ENCODE measurements at places on chromosomes 3 and 15. TPM values are rescaled to one million over a fixed set of nuclear protein-coding genes. Genes with fewer than 3 reads are reported as not detected.
A peak's percentile ranks its signal among the peaks of the same experiment; 100 is the strongest.

DNA sequence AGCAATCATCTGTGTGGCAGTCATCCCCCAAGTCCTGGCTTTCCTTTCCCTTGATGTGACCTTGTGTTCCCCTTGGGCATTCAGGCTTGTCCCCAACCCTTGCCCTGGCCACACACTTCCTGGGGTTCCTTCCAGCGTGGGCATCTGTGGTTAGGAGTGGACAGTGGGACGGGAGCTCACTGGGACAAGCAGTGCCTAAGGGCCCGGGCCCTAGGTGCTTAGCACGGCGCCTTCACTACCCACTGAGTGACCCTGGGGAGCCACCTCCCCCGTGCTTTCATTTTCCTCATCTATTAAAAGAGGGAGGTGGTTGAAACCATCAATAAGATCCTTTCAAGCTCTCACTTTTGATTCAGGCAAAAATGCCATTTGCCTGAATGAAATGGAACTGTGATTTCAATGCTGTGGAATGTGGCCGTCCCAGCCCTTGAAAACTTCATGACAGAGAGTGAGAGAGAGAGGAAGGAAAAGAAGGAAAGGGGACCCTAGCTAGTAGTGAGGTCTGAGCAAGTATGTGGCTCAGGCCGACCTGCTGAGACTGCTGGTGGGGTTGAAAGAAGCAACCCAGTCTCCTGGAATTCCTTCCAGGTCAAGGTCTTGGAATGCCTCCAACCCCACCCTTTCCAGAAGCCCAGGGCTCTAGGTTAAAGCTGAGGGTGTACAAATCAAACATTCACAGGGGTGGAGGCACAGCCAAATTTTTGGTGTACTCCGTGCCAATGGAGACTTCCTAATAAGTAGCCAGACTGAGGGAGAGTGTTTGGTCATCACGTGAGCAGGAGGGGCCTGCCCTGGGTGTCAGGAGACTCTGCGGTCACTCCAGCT, 302.9 kb downstream of the TLE3 start:
- peak; percentile 78 for DNase-seq

DNA sequence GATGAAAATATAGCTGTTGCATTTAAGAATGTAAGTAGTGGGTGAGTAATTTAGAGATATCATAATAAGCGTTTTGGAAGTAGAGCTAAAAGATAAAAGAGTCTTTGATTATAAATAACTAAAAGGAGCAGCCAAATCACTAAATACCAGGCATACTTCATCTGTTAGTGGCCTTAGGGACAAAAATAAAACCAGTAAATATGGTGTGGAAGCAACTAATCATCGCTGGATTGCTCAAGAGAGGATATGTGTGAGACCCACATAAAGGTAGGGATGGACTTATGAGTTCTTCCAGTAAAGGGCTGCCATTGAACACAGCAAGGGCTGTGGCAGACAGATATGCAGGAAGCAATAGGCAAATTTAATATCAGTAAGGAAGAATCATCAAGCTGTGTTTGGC, 356.2 kb downstream of the CNTN4 start:
- DNase-seq = no peak

DNA sequence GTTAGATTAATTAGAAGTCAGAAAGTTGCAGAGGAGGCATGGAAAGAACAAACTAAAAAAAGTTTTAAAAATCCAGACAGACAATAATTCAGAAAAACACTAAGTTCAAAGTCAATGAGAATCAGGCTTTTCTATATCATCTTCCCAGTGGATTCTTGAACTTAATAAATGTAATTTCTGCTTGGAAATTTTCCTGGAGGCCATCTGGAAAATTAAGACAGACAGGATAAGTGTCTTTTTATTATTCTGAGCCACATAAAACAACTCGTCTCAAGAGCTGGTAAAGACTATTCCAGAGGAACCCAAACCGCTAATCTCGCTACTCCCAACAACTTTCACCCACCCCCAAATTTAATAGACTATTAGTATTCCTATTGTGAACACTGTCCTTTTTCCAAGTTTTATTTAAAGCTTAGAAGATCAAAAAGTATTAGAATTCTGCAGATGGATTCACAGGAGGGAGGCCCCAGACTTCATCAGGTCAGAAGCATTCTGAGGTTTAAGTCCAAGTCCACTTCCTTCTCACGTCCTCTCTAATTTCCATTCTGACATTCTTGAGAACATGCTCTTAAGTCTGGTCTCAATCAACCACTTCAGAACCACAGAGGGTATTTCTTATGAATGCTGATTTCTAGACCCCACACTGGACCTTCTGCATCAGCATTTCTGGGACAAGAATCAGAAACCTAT, 61.3 kb downstream of the ERC2 start:
- no peak for DNase-seq

Gene ASB14
- not detected for polyA plus RNA-seq

DNA sequence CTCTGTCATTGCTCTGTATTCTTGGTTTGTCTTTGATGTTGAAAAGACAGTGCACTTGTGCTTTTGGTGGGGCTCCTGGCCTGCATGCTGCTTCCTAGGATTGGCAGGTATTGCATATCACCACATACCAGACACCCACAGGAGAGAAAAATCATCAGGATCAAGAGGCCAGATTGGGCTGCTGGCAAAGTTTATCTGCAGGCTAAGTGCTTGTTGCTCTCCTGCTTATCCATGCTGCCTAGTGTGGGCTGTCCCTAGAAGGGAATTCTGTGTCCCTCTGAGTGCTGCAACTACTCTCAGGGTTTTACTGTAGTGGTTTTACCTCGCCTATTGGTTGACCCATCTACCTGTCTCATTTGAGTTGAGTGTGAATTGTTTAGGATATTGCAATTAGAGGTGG, 833 bp upstream of the SLC22A13 start:
- no peak for DNase-seq

DNA sequence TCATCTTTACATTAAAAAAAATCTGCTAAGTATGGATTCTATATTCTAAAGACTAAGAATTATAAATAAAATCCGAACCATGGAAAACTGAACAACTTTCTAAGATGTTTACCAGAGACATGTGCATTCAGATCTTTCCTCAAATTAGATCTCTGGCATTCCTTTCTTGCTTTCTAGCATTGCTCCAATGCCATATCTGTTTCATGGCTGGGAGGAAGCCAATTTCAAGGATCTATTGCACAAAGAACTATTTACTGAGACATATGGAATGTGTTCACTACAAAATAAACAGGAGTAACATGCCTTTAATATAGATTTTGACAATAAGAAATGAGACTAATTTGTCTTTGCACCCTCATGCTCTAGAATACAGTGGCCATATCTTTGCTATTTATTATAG, 45.1 kb upstream of the NANOGP8 start:
- no peak for DNase-seq

- DNase-seq = no peak
Measured at GRCh38 chr3:184741798-184742675, 30.2 kb upstream of the MAGEF1 start.

Gene CADM2
- polyA plus RNA-seq = 0.46 TPM

DNA sequence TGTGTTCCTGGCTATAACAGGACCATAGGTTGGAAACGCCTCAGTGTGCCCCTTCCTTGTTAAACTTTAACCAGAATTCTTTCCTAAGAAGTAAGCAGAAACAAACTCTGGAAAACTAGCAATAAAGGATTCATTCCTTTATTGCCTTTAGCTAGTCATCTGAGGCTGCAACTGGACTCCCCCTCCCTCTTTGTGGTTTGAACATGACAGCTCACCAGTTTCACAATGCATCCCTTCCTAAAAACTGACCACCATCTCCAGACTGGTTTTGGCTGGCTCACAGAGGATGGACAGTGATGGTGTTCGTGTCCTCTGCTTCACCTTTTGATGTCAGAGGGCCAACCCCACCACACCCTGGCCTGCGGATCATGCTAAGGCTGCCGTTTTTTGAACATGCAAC, 27.9 kb upstream of the TGFBR2 start:
- DNase-seq = peak; percentile 77

DNA sequence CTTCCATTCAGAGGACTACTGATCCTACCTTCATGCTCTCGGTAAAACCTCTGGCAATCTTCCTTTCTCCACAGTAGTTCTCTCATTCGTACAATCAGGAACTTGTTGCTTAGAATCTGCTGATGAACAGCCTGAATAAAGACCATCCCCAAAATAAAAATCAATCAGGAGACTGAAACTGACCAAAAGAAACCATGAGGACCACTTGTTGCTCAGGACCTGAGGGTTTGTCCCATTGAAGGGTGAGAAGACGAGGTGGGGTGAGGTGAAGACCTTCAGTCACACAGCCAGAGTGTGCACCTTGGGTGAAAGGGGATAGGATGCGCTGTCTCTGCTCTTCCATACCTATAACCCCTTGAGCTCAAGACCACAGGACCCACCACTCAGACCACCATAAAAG, 36.8 kb downstream of the SPINK8 start:
- DNase-seq = no peak

Gene GOLGA6B
- not detected for polyA plus RNA-seq

DNA sequence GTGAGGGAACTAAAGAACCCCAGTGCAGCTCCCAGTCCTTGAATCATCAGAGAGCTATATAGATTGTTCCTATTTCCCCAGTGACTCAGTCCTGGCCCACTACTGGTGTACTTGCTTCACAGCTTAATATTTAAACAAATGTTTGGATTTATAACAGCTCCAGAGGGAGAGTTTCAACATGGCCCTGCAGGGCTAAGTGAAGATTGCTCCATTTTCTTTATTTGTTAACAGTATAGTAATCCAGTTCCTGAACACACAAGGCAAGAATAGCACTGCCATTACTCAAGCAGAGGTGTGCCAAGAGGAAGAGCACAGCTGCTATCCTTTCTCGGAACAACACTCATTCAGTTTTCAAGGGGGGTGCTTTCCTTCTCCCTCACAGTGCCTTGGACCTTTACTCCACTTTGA, 6.5 kb downstream of the SQOR start:
- peak; percentile 89 for DNase-seq

Gene CHRNA7
- polyA plus RNA-seq = 7.8 TPM

Gene TRIM59
- 0.60 TPM for polyA plus RNA-seq

DNA sequence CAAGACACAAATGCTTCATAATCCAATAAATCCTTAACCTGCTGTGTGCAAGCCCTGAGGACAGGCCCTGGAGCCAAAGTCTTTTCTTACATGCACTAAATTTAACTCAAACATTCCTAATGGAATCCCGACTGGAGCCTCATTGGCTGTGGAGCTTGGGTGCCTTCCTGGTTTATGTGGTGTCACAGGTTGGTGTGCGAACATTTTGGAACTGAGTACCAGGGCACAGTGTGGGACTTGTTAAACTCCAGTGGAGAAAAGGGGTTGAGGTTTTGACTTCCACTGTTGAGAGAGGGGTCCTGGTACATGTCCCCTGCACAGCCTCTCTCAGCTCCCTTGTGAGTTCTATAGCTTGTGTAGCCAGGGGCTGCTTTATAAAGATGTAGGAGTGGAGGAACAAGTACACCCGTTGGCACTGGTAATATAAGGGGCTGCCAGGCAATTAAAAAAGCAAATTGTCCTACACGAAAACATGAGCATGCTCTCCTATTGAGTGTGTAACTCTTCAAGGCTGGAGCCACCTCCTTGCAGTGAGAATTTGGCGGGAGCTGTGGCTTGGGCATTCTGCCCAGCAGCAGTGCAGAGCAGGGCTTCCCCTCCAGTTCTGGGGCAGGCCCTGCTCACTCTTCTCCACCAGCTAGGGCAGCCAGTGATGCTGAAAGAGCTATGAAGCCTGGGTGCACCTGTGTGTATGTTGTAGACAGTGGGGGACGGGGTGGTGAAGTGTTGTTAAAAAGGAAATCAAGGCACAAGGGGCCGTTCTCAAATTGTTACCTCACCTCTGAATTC, 218.1 kb downstream of the CLSTN2 start:
- DNase-seq = no peak

Gene CLDN11
- polyA plus RNA-seq = 0.23 TPM

- no peak for DNase-seq
Measured at GRCh38 chr3:97958396-97958795, 13.8 kb downstream of the RIOX2 start.

DNA sequence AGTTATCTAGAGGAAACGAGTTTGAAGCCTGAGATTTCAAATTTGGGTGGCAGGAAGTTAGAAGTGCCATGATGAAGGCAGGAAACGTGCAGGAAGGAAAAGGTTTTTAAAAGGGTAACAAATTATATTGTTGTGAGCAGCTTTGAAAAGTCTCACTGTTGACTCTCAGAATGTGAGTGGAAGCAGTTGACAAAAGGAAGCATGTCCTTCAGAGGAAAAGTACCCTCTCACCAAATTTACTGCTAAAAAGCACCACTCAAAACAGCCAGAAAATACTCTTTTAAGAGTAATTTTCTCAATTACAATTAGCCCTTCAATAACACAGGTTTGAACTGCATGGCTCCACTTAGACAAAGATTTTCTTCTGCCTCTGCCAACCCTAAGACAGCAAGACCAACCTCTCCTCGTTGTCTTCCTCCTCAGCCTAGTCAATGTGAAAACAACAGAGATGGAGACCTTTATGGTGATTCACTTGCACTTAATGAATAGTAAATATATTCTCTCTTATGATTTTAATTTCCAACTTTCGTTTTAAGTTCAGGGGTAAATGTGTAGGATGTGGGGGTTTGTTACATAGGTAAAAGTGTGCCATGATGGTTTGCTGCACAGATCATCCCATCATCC, 117.1 kb upstream of the LIPC start:
- DNase-seq = no peak

Gene LRRC31
- 54.7 TPM for polyA plus RNA-seq

Gene CDHR4
- polyA plus RNA-seq = 0.16 TPM

Gene FBXW12
- not detected for polyA plus RNA-seq

DNA sequence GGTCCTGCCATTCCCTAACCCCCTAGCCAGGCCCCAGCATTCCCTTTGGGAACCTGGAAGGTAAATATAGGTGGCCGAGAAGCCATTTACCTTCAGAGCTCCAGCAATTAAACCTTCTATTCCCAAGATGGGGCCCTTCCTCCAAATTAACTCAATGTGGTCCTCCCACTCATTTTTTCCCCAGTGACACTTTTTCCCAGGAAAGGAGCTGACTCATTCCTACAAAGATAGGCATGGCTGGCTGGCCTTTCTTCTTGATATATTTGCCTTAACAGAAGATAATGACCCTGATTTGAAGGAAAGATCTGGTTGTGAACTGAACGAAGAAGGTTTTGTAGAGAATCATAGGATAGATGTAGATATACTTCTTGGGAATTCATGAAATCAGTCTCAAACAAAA, 279.0 kb upstream of the VEPH1 start:
- DNase-seq = no peak

Gene FAM227B
- 4.8 TPM for polyA plus RNA-seq

Gene SNX33
- 12.7 TPM for polyA plus RNA-seq

Gene MSL2
- 3.6 TPM for polyA plus RNA-seq

Gene LRRC15
- 0.23 TPM for polyA plus RNA-seq

DNA sequence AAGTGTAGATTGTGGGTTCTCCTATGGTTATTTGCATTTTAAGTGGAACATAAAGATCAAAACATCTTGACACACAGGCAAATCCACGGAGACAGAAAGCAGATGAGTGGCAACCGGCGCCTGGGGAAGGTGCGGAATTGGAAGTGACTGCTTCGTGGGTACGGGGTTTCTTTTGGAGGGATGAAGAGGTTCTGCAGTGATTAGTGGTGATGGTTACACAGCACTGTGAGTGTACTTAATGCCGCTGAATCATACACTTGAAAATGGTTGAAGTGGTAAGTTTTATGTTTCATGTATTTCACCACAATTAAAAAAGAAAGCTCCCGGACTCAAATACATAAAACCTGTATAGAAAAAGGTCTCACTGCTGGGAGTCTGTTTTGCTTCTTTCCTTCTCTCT, 18.5 kb upstream of the VPS33B start:
- no peak for DNase-seq

All from sigmoid colon (tissue), 7 donors.